Sigmoid colon (tissue), 7 donors: ENCODE measurements at places on chromosomes 16 and 17. TPM values are rescaled to one million over a fixed set of nuclear protein-coding genes. Genes with fewer than 3 reads are reported as not detected.

DNA sequence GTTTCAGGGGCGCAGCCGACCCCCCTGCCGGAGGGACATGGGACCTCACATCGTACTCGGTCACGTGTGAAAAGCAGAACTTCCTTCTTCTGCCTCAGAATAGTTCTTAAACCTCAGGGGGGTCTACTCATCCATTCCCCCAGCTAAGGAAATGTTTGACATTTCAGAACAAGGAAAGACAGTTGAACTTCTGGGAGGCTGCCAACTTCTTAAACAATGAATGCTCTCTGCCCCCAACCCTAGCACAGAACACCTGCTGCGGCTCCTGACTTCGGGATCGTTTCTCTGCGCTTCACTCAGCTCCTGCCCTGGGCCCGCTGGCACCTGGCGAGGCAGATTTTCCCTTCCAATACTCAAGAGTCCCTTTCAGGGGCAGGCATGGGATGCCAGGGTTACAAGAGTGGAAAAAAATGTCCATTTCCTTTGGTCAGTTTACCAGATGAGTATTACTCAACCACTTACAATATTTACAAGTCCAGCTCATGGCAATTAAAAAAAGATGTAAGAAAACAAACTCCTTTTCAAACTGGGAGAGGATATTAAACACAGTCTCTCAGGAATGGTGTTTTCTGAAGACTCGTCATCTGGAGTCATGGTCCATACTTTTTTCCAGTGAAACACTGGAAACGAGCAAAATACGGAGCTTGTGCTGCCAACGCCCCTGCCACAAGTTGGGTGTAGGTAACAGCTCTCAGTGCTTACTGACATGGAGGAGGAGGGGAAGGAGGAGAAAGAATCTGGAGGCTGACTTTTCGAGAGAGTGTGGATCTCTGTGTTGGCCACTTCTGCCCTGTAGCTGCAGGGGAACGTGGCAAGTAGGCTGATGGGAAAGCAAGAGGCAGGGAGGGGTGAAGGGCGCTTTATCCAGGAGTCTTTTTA is 235.7 kb downstream of the NTN1 start:
- DNase-seq = no peak

DNA sequence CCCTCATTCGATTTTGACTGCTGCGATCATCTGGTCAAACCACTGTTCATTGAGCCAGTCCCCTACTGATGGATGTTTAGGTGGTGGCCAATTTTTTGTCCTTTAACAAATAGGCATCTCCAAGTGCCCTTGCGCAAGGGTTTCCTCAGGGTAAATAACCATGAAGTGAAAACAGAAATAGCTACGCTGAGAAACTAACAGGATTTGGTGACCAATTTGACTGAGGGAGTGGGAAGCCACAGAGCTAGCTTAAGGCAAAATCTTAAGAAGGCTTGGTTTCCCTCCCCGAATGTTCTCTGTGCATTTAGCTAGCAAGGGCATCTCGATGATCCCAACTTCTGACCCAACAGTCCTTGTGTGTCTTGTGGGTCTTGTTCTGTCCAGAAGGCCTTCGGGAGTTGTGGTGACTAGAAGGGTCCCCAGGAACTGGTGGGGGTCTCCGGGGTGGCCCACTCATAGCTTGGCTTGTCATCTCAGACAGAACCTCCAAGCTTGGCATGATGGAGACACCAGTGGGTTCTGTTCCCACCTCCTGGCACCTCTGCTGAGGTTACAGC is 117.2 kb downstream of the SOCS1 start:
- DNase-seq = no peak

GRCh38 chr17:49107211-49107557 is 25.4 kb upstream of the B4GALNT2 start:
- no peak for DNase-seq

- no peak for DNase-seq
These were observed 160.9 kb downstream of the MAP2K6 start for GRCh38 chr17:69575346-69575761.

GRCh38 chr17:75342996-75343395 is 53.8 kb upstream of the SLC25A19 start:
- no peak for DNase-seq

GRCh38 chr17:66541461-66542128 is 239.2 kb downstream of the PRKCA start:
- no peak for DNase-seq

DNA sequence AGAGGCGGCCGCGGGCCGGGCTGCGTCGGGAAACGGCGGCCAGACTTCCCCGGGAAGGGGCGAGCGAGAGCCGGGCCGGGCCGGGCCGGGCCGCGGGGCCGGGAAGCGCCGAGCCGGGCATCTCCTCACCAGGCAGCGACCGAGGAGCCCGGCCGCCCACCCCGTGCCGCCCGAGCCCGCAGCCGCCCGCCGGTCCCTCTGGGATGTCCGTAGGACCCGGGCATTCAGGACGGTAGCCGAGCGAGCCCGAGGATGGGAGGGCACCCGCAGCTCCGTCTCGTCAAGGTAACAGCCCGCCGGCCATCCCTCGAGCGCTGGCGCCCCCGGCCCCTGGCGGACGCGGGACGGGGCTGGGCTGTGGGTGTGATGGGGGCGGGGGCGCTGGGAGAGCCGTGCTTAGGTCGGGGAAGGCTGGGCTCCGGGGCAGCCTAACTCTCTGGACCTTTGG is at the start of gene CRHR1:
TSS of gene CRHR1 (plus strand) at position 28 of the 448 bp plus-strand sequence. CDS start at position 253, 225 bp downstream.
- DNase-seq = no peak

DNA sequence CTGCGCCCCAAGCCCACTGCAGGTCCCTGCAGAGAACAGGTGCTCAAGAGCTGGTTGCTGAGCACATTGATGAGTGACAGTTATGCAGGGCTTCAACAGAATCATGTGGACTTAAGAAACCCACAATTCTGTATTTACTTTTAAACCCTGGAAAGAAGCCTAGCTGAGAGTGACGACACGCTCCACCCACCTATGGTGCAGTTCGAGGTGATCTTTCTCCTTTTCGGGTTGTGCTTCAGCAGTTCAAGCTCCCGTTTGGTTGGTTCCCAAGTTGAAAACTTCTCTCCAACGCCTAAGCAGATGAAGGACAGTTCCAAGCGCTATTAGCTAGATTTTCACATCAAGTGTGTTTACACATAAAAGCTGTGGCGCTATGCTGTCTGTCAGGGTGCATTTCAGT is 23.9 kb downstream of the USP22 start:
- peak; percentile 66 for DNase-seq

DNA sequence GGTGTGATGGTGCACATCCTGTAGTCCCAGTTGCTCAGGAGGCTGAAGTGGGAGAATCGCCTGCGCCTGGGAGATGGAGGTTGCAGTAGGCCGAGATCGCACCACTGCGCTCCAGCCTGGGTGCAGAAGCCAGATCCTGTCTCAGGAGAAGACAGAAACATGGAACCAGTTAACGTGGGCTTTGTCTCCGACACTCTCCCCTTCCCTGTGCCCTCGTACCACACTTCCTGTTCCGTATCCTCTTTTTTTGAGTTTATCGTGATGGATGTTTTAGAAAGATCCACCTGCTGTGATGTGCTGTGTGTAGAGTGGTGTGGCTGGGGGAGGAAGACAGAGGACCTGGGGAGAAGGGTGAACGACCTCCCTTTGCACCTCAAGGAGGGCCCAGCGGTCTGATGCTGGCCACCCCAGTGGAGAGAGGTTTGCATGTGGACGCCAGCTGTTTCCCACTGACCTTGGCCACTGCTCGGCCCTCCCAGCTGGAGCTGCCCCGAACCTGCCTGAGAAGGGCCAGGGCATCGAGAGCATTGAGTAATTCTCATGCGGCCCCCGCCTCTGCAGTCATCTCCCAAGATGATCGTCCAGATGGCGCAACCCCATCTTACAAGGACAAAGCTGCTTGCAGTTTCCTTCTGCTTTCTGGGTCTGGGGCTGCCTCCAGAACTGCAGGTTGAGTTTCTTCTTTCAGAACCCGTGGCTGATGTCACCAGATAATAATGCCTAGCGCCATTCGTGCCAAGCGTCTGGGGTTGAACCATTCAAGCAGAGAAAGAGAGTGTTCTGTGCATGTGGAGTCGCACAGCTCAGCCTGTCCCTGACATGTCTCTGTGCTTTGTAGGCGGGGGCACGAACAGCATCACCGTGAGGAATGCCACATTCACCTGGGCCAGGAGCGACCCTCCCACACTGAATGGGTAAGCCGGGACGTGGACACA is 126.3 kb downstream of the ABCC1 start:
- DNase-seq = peak; percentile 86

DNA sequence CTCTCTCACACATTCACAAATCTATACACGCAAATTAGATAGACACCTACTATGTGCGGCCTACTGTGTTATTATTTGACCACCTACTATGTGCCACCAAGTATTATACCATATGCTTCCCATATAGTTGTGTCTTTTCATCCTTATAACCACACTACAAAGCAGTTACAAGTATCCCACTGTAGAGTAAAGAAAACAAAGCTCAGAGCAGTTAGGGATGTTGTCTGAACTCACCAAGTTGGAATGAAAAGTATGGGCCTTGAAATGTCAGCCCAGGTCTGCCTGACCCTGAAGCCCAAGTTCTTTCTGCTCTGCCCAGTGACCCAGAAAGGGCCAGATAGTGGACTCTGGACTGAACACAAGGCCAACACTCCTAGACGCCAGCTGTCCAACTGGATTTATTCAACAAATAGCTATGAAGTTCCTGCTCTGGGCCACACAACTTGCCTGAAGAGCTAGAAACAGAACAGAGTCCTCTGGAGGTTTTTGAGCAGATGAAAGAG is 8.5 kb downstream of the KRT37 start:
- no peak for DNase-seq

DNA sequence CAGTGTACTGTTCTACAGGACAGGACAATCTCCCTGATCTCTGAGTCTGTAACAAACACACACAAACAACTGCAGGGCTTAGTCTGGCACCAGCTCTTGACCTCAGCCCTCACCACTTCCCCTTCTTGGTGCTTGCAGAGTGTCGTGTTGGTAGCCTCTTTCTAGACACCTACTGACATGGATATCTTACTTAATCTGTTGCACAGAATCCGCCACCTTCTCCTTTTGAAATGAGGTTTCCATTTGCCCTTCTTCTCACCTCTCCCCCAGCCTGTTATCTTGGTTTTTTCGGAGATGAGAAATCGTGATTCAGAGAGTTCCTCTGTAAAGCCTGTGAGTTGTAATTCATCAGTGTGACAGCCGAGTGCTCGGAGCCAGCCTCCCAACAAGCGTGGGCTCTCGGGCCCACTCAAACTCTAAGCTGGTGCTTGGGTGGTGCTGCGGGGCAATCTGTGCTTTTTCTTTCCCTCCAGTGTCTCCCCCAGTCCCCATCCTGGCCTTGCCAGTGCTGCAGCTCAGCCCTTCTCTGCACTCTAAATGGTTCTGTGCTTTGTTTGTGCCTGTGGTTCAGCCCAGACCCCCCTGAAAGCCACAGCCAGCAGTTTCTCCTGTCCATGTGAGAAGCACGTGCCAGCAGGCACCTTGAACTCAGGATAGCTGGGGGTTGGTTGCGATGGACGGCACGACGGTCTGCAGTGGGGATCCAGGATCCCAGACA is 28.1 kb downstream of the KIAA0513 start:
- DNase-seq = no peak

DNA sequence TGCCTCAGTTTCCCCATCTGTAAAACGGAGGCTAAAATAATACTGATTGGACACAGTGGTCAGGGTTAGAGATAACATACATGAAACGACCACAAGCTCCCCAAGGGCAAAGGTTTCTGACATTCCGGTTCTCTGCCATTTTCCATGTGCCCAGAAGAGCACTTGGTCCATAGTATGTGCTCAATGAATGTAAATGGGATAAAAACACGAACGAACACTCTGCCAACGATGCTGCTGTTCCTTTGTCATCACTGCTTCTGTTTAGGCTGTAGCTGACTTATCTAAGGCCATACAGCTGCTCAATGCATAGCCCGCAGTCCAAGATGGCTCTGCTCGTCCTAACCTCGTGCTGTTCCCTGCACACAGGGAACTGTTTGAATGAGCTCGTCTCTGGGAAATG is 102.0 kb downstream of the RMI2 start:
- no peak for DNase-seq

Gene OMG
- total RNA-seq = not detected

Gene LDHD
- total RNA-seq = 7.1 TPM

Gene RNF112
- 3.8 TPM for total RNA-seq

Gene SPG7
- 75.3 TPM for total RNA-seq
